Osteoblast (primary cell): ENCODE measurements at places on chromosomes 2 and 18.

- H3K27me3 ChIP-seq: no peaks in the 10 kb centered on the region
- no peak overlapping the region for H3K27ac ChIP-seq
- no peaks in the 10 kb centered on the region for H3K4me1 ChIP-seq
- H3K4me3 ChIP-seq: no peak overlapping the region
- H3K36me3 ChIP-seq: no peaks in the 10 kb centered on the region
Observed at GRCh38 chr2:239245872-239246721, 154.7 kb downstream of the HDAC4 start.

GRCh38 chr2:189231719-189232323, 52.3 kb upstream of the COL5A2 start:
- no peak for DNase-seq
- no peak overlapping the region for H3K27ac ChIP-seq
- H3K4me1 ChIP-seq: peaks cover 13% of the 10 kb centered on the region

- H3K27me3 ChIP-seq: no peaks in the 10 kb centered on the region
- no peaks in the 10 kb centered on the region for H3K4me1 ChIP-seq
- no peaks in the 10 kb centered on the region for H3K36me3 ChIP-seq
- H3K4me3 ChIP-seq: no peak overlapping the region
Observed at GRCh38 chr2:153360239-153360638, 118.3 kb downstream of the RPRM start.

- no peak overlapping the region for H3K4me3 ChIP-seq
- no peak for DNase-seq
- no peaks in the 10 kb centered on the region for H3K4me1 ChIP-seq
- no peak overlapping the region for H3K27ac ChIP-seq
- H3K27me3 ChIP-seq: no peaks in the 10 kb centered on the region
- no peaks in the 10 kb centered on the region for H3K36me3 ChIP-seq
Observed at GRCh38 chr18:69585696-69586095, 185.0 kb downstream of the DOK6 start.

DNA sequence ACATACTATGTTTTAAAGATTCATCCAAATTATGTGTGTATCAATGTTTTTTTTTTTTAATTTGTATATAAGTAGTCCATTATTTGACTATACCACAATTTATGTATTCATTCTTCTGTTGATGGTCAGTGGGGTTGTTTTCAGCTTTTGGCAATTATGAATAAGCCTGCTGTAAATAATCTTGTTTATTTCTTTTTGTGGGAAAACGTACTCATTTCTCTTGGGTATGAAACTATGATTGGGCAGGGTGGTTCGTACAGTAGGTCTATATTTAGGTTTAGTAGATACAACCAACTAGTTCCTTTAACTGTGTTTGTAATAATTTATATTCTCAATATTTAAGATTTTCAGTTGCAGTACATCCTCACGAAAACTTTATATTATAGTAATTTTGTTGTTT, 329.2 kb downstream of the LPIN1 start:
- no peak overlapping the region for H3K27ac ChIP-seq
- no peak for DNase-seq
- H3K36me3 ChIP-seq: no peaks in the 10 kb centered on the region
- H3K4me1 ChIP-seq: peaks cover 2% of the 10 kb centered on the region
- H3K27me3 ChIP-seq: no peaks in the 10 kb centered on the region
- H3K4me3 ChIP-seq: no peak overlapping the region

GRCh38 chr2:7670905-7671641, 753.9 kb downstream of the RNF144A start:
- no peak overlapping the region for H3K4me3 ChIP-seq
- no peak overlapping the region for H3K27ac ChIP-seq
- H3K36me3 ChIP-seq: no peaks in the 10 kb centered on the region
- no peaks in the 10 kb centered on the region for H3K27me3 ChIP-seq

GRCh38 chr2:203209538-203209937, 29.3 kb upstream of the CYP20A1 start:
- no peak overlapping the region for H3K4me3 ChIP-seq
- DNase-seq: no peak
- H3K4me1 ChIP-seq: no peaks in the 10 kb centered on the region
- H3K27ac ChIP-seq: no peak overlapping the region
- peaks cover 30% of the 10 kb centered on the region for H3K36me3 ChIP-seq
